NCI-H1694 treated with DMSO at 0.1 percent for 48 hours (cell line): ENCODE measurements at places on chromosomes 16 and 17.

DNA sequence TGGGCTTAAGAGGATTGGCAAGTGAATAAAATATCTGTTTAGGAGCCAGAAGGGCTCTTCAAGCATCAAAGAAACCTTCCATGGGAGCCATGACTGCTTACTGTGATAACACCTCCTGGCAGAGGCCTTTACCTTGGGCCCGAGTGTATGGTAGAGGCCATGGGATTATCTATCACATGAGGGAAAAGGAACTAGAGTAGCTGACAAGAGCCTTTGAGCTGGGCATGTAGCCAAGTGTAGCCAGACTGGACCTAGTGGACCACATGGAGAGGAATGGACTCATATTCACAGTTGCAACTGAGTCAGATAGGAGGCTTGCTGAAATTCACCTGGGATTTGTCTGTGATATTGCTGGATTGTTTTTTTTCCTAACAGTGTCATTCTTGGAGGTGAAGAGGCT lies 276.0 kb upstream of the ZFHX3 start:
- no peak for DNase-seq

DNA sequence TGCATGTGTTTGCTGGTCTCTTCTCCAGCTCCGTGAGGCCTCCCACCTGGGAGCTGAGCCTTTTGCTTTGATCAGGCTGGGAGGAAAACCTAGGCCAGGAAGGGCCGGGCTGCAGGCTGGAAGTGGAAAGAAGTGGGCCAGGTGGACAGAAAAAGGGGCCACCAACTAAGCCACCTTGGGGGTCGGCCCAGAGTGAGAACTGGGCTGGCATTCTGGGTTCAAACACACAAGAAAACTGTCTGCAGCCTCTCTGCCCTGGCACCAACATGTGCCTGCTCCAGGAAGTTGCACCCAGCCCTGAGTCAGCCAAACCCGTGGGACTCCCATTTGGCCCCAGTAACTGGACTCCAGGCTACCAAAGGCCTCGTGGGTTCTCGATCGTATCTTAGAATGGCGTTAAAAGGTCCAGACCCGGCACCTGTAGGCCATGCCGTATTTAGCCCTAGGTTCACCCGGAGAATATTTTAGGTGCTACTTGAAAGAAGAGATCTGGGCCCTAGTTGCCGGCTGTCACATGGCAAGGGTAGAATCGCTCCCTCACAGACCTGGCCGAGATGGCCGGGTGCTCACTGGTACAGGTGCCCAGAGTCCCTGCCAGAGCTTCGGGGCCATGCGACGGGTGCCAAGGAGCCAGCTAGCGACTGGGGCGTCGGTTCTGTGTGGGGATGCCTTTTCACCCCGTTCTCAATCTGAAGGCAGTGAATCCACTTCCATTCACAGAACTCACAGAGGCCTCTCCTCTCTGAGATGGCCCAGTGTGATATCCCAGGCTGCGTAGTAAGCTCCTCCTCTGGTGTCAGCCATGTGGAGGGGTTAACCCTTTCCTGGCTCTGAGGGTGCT lies 236.6 kb downstream of the MRTFB start:
- DNase-seq: no peak

DNA sequence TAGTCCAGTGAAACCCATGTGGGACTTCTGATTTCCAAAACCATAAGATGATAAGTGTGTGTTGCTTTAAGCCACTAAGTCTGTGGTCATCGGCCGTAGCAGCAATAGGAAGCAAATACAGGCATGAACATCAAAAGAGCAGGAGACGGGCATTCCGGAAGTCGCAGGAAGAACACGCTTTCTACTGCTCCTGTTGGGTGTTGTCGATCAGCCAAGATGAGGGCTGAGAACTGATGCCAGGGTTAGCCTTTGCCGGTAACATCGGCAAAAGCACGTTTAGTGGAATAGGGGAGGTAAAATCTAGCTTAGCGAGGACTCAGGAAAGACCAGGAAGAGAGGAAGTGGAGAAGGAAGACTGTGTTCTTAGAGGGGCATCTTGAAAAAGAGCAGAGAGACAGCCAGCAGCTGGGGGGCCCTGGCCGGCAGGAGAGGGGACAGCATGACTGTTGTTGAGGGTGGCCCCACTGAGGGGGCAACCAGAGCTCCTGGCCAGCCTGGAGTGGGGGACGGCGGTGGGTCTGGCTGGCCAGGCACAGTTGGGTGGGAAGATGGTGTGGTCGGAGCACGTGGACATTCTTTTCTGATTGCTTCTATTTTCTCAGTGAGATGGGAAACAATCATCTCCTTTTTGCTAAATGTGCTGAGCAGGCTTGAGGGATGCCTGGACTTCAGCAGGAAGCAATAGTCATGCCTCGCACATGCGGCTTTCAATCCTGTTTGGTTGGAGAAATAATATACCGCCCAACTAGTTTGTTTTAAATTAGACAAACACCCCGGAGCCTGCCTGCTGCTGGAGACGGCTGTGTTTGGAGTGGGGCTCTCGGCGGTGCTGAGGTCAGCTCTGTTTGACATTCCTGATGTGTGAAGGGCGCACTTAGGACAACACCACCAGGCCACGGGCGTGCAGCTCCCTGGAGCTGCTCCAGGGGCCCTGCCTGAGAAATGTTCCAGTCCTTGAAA lies 109.9 kb downstream of the METRNL start:
- DNase-seq: no peak

DNA sequence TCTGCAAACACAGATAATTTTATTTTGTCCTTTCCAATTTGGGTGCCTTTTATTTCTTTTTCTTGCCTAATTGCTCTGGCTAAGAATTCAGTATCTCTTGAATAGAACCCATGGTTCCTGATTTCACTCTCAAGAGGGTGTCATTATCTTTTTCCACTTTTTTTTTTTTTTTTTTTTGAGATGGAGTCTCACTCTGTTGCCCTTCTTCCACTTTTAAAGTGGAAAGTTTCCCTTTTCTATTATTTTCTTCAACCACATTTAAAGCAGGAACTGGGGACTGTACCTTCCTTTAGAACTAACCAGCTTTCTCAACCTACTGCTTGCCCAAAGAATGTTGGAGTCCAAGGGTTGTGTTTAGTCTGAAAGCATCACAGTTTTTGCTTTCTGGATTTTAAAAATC lies 31.1 kb downstream of the SLFN11 start:
- no peak for DNase-seq

- DNase-seq: no peak
Observed at GRCh38 chr17:37519251-37519985, 29.7 kb downstream of the DUSP14 start.

DNA sequence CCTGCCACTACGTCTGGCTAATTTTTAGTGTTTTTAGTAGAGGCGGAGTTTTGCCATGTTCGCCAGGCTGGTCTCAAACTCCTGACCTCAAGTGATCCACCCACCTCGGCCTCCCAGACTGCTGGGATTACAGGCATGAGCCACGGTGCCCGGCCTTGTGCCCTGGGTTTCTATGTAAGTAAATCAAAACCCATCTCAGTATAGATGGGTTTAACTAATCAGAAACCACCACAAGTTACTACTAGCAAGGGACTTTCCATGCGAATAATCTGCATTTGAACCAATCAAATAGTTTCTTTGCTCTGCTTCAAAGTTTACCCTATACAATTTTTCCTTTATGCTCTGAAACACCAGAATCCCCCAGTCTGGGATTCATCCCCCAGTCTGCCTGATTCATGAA lies 16.5 kb upstream of the EIF1 start:
- DNase-seq: no peak

- no peak for DNase-seq
Observed at GRCh38 chr17:44687756-44688155, 1.8 kb downstream of the CCDC43 start.

- DNase-seq: no peak
Observed at GRCh38 chr17:41254861-41255260, 323 bp upstream of the KRTAP9-9 start.

GRCh38 chr17:51441431-51441830 lies 181.1 kb downstream of the UTP18 start:
- DNase-seq: no peak

DNA sequence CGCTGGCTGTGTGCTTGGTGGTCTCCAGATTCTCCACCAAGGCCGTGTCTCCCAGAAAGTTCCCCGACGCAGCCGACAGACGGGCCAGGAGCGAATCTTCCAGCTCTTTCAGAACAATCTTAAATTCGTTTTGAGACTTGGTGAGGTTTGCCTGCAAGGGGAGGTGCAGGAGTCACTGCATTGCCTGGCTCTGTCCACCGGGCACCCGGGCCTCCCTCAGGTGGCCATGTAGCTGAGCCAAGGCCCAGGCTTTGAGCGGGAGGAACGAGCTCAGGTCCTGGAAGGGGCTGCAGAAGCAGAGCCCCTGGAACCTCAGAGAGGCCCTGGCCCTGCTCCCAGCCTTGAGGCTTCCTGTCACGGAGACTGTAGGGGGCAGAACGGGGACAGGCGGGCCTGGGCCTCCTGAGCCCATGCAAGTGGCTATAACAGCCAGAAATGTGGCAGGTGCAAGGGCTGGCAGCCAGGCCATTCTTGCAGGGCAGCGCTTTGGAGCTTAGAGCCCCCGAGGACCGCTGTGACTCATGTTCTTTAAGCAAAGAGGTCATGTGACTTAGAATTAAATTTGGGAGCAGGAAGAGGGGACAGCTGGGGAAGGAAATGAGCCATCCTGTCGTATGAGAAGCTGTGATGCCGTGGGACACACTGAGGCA lies 72.4 kb downstream of the PGS1 start:
- DNase-seq: peak; percentile 43

- DNase-seq: no peak
Observed at GRCh38 chr16:20073203-20074098, at the start of gene GPR139. Gene GPR139 (minus strand): TSS chr16:20073890. CDS start chr16:20073616, 274 bp downstream.

- no peak for DNase-seq
Observed at GRCh38 chr17:35774499-35774898, 13.8 kb downstream of the C17orf50 start.

DNA sequence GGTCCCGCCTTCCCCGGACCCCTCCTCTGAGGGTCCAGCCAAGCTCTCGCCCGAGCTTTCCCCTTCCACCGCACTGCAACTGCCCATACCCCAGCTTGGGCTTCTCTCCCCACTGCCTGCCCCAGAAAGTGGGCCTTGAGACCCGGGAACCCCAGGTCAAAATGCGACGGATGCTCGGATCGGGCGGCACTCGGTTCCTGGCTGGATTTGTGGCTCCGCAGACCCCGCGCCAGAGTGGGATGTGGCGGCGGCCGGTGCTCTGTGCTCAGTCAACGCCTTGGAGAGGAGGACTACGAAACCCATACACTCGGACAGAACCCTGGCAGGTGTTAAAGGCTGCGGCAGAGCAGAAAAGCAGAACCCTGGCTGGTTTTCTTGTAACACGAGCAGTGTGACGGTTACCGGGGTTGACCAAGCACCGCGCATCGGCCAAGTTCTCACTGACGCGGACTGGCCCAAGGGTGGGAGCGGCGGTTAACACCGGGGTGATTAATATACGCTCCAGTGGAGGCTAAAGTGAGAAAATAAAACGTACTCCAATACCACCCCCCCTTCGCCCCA lies 885 bp upstream of the SLFN13 start:
- DNase-seq: no peak

DNA sequence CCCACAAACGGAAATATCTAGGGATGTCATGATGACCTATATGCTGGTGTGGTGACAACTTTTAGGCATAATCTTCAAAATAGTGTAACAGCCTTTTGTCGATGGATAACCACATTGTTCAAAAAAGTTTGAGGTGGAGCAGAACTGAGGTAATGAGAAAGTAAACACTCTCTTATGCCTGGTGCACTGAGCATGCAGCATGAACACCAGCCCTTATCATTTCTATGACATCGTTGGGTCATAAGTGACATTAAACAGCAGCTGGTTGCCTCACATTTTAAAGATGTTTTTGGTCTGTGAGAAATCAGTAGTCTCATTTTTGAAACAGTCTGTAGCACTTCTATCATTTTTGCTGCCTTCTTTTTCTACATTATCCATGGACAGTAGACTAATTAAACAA lies 1.8 kb downstream of the KRT23 start:
- no peak for DNase-seq

DNA sequence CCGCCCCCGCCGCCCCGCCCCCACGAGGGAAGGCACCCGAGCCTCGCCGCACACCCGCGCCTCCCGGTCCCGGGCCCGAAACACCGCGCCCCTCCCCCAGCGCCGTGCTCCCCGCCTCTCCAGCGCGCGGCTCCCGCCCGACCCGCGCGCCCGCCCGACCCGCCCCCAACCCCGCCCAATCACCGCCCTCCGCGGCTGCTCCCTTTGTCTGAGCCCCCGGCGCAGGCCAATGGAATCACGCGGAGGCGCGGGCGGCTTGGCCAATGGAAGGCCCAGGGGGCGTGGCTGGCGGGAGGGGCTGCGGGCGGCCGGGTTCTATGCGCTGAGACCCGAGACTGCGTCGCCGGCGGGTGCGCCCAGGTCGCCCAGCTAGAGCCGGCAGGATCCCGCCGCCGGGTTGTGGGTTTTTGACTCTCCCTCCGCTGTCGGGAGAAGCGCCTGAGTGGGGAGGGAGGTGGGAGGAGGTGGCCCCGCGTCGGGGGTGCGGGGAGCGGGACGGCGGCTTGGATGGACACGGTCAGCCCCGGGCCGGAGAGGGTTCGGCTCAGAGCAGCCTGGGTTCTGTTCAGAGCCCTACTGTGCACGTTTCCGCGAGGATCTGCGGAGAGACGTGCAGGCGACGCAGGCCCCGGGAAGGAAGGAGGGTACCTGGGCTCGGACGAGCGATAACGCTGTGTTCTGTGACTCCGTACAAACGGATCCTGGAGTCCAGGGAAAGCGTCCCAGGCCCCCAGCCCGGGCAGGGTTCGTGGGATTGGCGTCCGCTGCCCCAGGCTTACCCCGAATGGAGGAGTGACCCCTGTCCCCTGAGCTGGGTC lies 49.0 kb upstream of the BAHCC1 start:
- peak; percentile 92 for DNase-seq

DNA sequence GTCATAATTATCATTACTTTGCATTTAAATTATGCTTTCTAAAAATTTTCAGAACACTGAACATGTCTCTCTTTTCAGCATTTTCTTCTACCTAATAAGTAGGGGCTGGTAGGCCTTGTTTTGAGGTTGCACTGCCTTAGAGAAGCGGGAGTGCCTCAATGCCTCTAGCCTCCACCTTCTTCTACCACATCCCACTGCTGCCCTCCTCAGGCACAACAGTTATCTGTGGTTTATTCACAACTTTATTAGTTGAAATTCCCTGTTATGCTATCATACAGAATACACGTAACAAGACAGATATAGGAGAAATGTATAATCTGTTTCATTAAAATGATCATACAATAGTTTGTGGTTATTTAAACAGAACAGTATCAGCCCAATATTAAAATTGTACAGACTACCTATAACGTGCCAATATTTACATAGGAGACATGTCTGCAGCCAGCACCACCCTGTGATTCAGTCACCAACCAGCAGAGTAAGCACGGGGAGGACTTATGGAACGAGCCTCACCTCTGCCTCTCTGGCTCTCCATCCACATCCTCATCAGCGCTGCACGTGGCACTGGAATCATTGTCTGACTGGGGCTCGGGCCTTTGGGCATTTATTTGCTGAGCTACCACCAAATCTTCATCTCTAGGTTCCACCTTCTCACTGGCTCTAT lies 101.2 kb downstream of the TTC19 start:
- DNase-seq: no peak

GRCh38 chr16:6484081-6484480 lies 848.6 kb upstream of the RBFOX1 start:
- peak; percentile 72 for DNase-seq
